ENCODE measurements at places on chromosomes 7 and 10. TPM values are rescaled to one million over a fixed set of nuclear protein-coding genes. Genes with fewer than 3 reads are reported as not detected.

The FOXI2 gene
- total RNA-seq = not detected

The GBX1 gene
- total RNA-seq = not detected

The DDIT4 gene
- 325 TPM for total RNA-seq

The C7orf57 gene
- under 0.01 TPM for total RNA-seq

DNA sequence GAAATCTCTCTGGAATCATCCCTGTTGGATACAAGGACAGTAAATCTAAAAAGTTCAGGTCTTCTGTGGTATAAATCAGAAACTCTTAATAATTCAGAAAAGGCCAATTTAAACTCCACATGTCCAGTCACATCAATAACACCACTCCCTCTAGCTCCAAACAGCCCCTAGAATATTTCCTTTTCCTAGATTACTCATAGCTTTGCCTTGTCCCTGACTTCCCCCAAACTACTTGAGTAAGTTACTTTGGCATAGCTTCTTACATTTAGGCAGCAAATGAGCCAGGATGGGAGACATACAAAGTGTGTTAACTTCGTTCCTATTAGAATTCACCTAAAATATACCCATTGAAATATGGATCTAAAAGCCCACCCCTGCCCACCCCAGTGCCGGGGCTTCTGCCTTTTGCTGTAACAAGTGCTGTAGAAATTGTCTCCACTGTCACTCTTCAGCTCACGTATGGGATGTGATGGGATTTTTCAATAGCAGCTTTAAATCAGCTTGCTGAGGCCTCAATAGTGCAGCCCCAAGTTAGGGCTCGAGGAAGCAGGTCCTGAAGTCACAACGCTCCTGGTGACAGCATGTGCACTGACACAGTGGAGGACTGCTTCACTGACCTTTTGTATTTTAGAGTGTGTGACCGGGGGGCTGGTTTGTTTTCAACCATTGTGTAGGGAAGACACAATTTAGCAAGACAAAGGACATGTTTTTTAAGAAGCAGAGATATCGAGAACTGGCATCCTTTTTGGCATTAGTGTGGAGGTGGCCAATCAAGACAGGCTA lies 218.2 kb upstream of the KMT2E start:
- DNase-seq = no peak

GRCh38 chr7:133822001-133822641 lies 305.0 kb upstream of the LRGUK start:
- no peak for DNase-seq

GRCh38 chr7:107610323-107610722 lies 30.3 kb downstream of the BCAP29 start:
- no peak for DNase-seq

The EFCAB10 gene
- not detected for total RNA-seq

Data from fibroblast of villous mesenchyme (primary cell).